ENCODE measurements at places on chromosomes 5 and 9.
A peak's percentile ranks its signal among the peaks of the same experiment; 100 is the strongest.

GRCh38 chr9:80074439-80074838 is 502.7 kb downstream of the TLE4 start:
- DNase-seq: no peak

- DNase-seq: peak; percentile 10
Observed at GRCh38 chr5:59238126-59238902, 655.2 kb downstream of the PDE4D start.

- peak; percentile 45 for DNase-seq
Observed at GRCh38 chr5:179819296-179820126, 1.2 kb upstream of the SQSTM1 start.

DNA sequence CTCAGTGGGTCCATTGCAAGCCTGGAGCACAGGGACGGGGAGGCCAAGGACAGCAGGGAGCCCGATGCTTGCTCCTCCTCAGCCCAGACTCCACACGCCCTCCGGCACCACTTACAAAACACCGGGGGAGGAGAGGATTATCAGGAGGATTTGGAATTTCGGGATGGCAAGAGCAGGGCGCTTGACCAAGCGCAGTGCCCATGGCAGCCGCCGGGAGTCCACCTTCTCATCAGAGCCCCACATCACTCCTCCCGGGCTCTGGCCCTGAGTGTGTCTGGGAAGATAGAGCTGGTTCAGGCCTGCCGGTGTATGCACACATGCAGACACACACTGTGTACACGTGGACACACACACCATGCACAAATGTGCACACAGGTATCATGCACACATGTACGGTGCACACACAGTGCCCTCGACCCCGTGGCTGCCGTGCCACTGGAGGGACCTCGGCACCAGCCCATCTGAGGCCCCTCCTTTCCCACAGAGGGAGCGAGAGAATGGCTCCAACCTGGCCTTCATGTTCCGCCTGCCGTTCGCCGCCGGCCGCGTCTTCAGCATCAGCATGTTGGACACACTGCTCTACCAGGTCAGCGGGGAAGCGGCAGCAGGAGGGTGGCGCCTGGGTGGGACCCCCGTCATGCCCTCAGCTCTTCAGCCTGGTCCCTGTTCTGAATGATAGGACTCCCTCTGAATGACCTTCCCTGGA is 81.7 kb downstream of the KCNT1 start:
- no peak for DNase-seq

DNA sequence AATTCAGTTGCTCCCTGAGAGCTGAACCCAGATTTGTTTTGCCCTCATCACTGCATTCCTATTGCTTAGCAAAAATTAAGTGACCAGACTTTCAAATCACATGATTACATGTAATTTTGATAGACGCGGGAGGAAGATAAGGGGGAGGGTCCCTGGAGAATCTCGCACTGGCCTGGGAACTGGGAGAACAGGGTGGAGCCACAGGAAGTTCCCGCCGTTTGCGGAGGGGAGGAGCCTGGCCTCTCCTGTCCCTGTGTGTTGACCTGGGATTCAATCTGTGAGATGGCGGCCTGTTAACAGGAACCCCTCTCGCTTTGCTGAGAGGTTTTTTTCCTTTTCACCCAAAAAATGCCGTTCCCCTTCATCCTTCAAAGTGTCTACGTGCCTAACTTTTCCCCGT is 142.9 kb upstream of the OR13F1 start:
- DNase-seq: no peak

DNA sequence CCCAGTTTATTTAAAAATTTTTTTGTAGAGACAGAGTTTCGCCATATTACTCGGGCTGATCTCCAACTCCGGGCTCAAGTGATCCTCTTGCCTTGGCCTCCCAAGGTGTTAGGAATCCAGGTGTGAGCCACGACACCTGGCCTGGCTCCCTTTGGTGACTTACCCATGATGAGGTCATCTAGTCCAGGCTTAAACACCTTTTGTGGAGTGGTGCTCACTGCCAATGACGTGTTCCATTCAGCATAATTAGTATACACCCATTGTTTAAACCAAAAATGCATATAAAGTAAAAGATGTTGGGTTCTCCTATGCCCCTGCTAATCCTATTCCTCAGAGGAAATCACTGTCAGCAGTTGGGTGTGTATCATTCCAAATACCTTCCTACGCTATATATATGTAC is 91.0 kb downstream of the HSPA4 start:
- DNase-seq: no peak

GRCh38 chr5:122014236-122014935 is 52.6 kb downstream of the SRFBP1 start:
- no peak for DNase-seq

GRCh38 chr5:111013011-111013410 is 58.5 kb upstream of the TSLP start:
- no peak for DNase-seq

DNA sequence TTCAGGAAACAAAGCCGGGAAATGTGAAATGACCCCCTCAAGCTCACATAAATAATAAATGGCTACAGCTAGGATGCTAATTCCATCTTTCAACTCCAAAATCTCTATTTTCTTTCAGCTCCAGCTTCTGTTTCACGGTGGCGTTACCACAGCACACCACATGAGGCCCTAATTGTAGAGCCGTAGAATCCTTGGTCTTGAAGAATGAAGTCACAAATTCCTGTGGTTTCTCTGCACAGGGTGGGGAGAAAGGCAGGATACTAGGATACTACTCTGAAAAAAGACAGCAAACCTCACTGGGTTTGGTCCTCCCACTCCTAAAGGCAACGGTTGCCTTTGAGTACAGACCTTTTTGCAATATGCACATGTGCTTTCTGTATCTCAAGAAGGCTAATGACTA is 13.9 kb upstream of the RARS1 start:
- no peak for DNase-seq

DNA sequence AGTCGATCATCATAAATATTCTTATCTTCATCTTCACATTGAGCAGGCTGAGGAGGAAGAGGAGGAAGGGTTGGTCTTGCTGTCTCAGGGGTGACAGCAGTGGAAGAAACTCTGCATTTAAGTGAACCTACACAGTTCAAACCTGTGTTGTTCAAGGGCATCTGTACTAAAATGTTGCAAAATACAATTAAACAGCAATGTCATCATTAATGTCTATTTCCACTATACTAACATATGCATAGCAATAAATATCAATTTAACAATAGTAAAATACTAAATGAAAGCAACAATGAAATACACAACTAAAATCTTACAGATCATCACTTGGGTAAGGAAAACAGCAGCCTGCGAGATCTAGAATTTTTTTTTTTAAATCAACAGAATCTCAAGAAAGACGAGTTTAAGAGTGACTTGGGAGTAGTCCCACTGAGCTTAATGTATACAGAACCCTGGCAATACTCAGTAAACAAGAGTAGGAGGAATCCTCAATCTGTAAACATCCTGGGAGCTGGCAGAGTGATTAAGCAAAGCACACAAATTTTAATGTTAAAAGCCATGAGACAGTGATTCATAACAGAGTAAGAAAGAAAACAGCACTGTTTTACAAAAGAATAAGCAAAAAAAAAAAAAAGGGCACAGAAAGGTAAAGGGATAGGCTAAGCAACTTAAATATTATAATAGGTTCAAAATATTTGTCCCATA is 10.0 kb downstream of the HOMER1 start:
- no peak for DNase-seq

- no peak for DNase-seq
Observed at GRCh38 chr9:87276327-87276841, 221.3 kb upstream of the DAPK1 start.

GRCh38 chr5:68024426-68024825 is 191.1 kb upstream of the PIK3R1 start:
- DNase-seq: no peak

DNA sequence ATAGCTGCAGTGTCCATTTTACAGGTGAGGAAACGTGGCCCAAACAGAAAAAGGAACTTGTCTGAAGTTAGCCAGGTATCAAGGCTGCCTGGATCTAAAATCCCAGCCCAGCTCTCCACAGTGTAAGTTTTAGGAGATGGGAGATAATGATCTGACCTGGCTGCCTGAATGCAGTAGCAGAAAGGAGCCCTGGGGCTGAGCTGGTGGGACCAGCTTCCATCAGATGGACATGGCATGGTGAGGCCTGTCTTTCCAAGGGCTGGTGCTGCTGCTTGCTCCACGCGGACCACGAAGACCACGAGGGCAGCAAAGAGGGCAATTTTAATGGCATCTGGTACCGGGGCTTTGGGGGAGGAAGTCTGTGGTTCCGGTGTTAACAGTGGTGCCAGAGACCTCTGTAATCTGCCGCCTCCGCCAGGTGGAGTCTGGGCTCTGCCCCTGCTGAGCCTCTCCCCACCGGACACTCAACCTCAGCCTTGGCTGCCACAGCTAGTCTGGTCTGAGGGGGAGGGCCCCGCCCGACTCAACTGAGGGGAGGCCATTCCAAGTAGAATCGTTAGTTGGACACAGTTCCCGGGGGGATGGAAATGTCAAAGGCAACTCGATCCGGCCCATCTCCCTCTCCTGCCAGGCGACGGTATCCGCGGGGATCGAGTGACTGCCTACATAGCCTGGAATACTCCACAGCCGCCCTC is 650 bp downstream of the MYORG start:
- DNase-seq: peak; percentile 33

DNA sequence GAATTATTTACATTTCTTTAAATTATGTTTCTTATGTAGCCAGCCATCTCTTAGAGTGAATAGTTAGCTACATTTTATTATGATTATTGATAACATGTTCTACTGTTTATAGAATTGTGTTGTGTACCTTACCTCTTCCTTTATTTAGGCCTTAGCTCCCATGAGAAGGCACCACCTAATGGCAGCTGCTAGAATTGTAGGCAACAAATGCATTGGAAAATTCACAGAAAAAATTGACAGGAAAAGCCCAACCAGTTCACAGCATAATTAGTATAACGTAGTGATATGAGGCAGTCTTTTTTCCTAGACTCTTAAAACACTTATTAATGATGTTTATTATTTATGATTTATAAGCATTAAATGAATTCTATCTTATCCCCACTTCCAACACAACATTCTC is 175.8 kb downstream of the WDR70 start:
- DNase-seq: no peak

DNA sequence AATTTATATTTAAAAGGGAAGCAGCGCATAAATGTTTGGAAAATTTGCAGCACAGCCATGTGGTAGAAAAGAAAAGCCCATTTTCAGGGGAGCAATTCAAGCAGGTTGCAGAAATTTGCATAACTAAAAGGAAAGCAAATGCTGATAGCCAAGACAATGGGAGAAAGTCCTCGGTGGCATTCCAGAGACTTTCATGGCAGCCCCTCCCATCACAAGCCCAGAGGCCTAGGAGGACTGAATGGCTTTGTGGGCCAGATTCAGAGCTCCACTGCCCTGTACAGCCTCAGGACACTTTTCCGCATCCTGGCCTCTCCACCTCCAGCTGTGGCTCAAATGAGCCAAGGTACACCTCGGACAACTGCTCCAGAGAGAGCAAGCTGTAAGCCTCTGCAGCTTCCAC is 462.9 kb downstream of the CDK5RAP2 start:
- no peak for DNase-seq

GRCh38 chr9:27310582-27310981 is 13.6 kb upstream of the EQTN start:
- no peak for DNase-seq

- DNase-seq: no peak
Observed at GRCh38 chr5:100691548-100691947, 156.4 kb downstream of the FAM174A start.

All from stimulated activated CD4-positive, alpha-beta T cell treated with anti-CD3 and anti-CD28 coated beads, Interleukin-4, amount 100 ng/mL, for 24 hours (primary cell).